Gastrocnemius medialis (tissue), 4 donors: ENCODE measurements at places on chromosomes 7 and 10. TPM values are rescaled to one million over a fixed set of nuclear protein-coding genes. Genes with fewer than 3 reads are reported as not detected.

Gene GJC3
- total RNA-seq: not detected

DNA sequence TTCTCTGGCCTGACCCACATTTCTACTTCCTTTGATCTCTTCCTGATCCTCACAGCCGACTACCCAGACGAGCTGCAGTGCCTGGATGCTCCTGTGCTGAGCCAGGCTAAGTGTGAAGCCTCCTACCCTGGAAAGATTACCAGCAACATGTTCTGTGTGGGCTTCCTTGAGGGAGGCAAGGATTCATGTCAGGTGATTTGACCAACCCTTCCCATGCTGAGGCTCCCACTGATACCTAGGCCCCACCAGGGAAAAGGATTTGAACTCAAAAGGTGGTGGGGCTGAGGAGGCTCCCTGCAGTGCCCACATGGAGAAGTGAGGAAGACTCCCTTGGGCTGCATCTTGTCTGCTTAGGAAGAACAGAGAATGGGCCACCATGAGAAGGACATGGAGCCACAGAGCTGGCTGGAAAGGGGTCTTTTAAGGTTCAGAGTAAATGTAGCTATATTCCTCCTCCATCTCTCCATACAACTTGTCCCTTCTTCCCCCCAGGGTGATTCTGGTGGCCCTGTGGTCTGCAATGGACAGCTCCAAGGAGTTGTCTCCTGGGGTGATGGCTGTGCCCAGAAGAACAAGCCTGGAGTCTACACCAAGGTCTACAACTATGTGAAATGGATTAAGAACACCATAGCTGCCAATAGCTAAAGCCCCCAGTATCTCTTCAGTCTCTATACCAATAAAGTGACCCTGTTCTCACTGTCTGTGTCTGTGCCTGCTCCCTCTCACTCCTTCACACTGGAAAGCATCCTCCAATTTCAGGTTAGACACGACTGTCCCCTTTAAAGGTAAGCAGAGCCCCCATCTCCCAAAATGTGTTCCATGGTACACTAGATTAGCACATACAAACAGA, 3.3 kb downstream of the PRSS1 start:
- no peak overlapping the region for H3K4me3 ChIP-seq
- no peaks in the 10 kb centered on the region for H3K36me3 ChIP-seq
- H3K4me1 ChIP-seq: no peaks in the 10 kb centered on the region
- no peaks in the 10 kb centered on the region for H3K27me3 ChIP-seq

DNA sequence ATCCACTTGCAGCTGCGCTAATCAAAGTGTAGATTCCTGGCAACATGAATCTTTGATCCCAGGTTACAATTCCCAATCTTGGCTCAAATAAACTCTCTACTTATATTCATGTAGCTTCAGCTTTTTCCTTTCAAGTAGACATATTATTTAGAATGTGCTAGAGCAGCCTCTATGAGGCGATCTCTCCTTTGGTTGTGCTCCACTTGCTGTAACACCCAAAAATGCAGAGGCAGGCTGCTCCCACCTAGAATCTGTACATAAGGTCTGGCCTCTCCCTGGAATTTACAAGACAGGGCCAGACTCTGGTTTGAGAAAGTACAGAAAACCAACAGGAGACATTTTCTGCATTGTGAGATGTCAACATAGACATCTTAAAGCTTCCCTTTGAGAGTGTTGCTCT, 23.1 kb downstream of the ZNF107 start:
- no peak overlapping the region for H3K4me3 ChIP-seq
- H3K27ac ChIP-seq: no peak overlapping the region
- DNase-seq: no peak
- H3K27me3 ChIP-seq: no peaks in the 10 kb centered on the region
- no peaks in the 10 kb centered on the region for H3K4me1 ChIP-seq

GRCh38 chr10:133252223-133252552, 14.5 kb downstream of the VENTX start:
- DNase-seq: no peak
- H3K4me1 ChIP-seq: no peaks in the 10 kb centered on the region
- no peak overlapping the region for H3K4me3 ChIP-seq
- H3K27me3 ChIP-seq: peaks cover 7% of the 10 kb centered on the region
- H3K36me3 ChIP-seq: no peaks in the 10 kb centered on the region
- H3K27ac ChIP-seq: no peak overlapping the region

Gene NPC1L1
- total RNA-seq: 0.07 TPM

DNA sequence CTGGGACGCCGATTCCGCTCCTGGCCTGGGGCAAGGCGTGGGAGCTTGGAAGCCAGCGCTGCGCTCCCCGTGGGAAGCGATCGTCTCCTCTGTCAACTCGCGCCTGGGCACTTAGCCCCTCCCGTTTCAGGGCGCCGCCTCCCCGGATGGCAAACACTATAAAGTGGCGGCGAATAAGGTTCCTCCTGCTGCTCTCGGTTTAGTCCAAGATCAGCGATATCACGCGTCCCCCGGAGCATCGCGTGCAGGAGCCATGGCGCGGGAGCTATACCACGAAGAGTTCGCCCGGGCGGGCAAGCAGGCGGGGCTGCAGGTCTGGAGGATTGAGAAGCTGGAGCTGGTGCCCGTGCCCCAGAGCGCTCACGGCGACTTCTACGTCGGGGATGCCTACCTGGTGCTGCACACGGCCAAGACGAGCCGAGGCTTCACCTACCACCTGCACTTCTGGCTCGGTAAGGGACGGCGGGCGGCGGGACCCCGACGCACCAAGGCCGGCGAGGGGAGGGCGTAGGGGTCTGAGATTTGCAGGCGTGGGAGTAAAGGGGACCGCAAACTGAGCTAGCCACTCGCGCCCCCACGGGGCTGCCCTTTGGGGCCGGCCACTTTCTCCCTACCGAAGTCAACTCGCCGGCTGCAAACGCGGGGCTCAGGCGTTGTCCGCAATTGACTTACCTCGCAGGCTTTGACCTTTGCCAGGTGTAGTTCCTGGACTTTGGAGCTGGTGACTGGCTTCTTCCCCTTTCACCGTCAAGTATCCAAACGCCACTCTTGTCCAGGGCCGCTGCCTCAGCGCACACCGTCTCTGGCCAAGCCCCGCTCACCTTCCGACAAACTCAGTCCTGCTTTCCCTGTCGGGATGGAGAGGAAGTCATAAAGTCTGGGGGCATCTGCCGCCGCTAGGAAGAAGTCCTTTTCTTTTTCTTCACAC, at the start of gene SCIN:
Gene SCIN (plus strand): TSS at position 187 of the 928 bp plus-strand sequence. CDS start 67 bp downstream, at position 254.
- peaks cover 39% of the 10 kb centered on the region for H3K27me3 ChIP-seq
- no peak for DNase-seq
- H3K27ac ChIP-seq: no peak within 1 kb of the TSS
- no peaks in the 10 kb centered on the region for H3K36me3 ChIP-seq

Gene TEX36
- not detected for total RNA-seq

Gene BHLHA15
- not detected for total RNA-seq

DNA sequence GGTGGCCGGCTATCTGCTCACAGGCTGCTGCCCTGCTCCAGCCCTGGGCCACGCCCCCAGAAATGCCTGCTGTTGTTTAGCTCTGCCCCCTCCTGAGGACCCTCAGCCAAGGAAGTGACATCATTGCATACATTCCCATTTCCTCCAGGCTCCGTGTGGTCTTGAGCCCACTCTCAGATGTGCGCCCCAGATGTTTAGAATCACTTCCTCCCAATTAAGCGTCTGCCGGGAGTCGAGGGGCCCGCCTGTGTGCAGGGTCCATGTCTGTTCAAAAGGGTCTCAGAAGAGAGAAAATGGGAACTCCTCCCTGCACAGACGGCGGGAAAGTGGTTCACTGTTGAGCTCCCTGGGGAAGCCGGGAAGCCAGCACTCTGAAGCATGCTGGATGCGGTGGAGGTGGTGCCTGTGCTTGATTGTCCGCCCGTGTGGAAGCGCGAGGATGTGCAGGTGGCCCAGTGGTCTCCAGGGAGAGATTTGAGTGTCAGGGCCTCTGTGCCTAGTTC, 116.9 kb upstream of the PPIF start:
- no peak overlapping the region for H3K27ac ChIP-seq
- H3K36me3 ChIP-seq: peaks cover 9% of the 10 kb centered on the region
- H3K4me3 ChIP-seq: no peak overlapping the region
- no peaks in the 10 kb centered on the region for H3K27me3 ChIP-seq
- no peak for DNase-seq
- H3K4me1 ChIP-seq: peaks cover 6% of the 10 kb centered on the region

GRCh38 chr10:31757386-31757791, 171.2 kb downstream of the ARHGAP12 start:
- no peak for DNase-seq
- no peak overlapping the region for H3K4me3 ChIP-seq
- peak overlapping the region; percentile 95 for H3K27ac ChIP-seq
- H3K36me3 ChIP-seq: no peaks in the 10 kb centered on the region
- H3K4me1 ChIP-seq: peaks cover 24% of the 10 kb centered on the region

DNA sequence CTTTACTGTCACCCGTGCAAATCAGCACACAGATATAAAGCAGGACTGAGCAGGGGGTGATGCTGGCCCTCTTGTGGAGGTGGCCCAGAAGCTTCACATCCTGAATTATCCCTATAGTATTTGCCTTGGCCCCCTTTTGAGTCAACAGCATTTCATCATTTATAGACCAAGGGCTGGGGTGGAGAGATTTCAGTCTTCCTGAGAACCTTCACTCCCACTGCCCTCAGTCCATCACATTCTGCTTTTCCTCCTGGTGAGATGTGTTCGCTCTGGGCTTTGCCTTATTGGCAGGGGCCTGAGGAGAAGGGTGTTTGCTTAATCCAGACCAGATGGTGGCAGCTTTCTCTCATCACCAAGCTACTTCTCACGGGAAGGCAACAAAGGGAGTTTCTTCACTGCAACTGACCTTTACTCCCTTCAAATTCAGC, 47.7 kb downstream of the NOC3L start:
- no peaks in the 10 kb centered on the region for H3K27me3 ChIP-seq
- H3K4me1 ChIP-seq: no peaks in the 10 kb centered on the region
- H3K4me3 ChIP-seq: no peak overlapping the region

Gene ELMO1
- 8.4 TPM for total RNA-seq

- H3K36me3 ChIP-seq: no peaks in the 10 kb centered on the region
- no peak overlapping the region for H3K27ac ChIP-seq
Measured at GRCh38 chr7:152937282-152937681, 177.7 kb downstream of the ACTR3B start.

Gene CUX1
- total RNA-seq: 57.9 TPM

Gene UNCX
- total RNA-seq: not detected

- no peak overlapping the region for H3K27ac ChIP-seq
- no peaks in the 10 kb centered on the region for H3K27me3 ChIP-seq
- H3K4me1 ChIP-seq: peaks cover 4% of the 10 kb centered on the region
- H3K4me3 ChIP-seq: no peak overlapping the region
- no peak for DNase-seq
Measured at GRCh38 chr10:91953600-91954160, 30.1 kb downstream of the BTAF1 start.
